ENCODE measurements at places on chromosomes 12 and 14. TPM values are rescaled to one million over a fixed set of nuclear protein-coding genes. Genes with fewer than 3 reads are reported as not detected.

GRCh38 chr14:101193845-101194372, 290.4 kb upstream of the RTL1 start:
- no peaks in the 10 kb centered on the region for H3K27me3 ChIP-seq
- no peak for DNase-seq
- no peaks in the 10 kb centered on the region for H3K4me1 ChIP-seq

Gene LRP1
- 510 TPM for total RNA-seq

Gene C12orf54
- total RNA-seq: not detected

Gene PLCZ1
- total RNA-seq: 0.73 TPM

GRCh38 chr12:78101113-78101876, 270.6 kb downstream of the NAV3 start:
- no peaks in the 10 kb centered on the region for H3K27me3 ChIP-seq
- no peaks in the 10 kb centered on the region for H3K4me1 ChIP-seq
- no peaks in the 10 kb centered on the region for H3K36me3 ChIP-seq
- DNase-seq: no peak
- no peak overlapping the region for H3K27ac ChIP-seq

DNA sequence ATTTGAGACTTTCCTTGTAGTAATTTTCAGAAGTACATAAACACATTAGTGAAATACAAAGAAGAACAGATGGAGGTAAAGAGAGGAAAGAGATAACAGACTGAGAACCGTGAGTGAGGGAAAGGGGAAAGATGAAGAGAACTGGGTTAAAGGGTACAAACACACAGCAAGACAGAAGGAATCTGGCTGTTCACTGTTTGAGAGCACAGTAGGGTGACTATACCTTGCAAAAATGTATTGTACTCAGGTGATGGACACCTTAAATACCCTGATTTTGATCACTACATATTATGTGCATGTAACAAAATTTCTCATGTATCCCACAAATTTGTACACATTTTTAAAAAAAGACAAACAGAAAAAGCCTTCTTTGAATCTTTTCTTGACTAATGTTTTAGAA, 2.7 kb upstream of the TRHDE start:
- no peak for DNase-seq
- no peaks in the 10 kb centered on the region for H3K36me3 ChIP-seq
- peaks cover 35% of the 10 kb centered on the region for H3K27me3 ChIP-seq
- peaks cover 30% of the 10 kb centered on the region for H3K4me1 ChIP-seq

DNA sequence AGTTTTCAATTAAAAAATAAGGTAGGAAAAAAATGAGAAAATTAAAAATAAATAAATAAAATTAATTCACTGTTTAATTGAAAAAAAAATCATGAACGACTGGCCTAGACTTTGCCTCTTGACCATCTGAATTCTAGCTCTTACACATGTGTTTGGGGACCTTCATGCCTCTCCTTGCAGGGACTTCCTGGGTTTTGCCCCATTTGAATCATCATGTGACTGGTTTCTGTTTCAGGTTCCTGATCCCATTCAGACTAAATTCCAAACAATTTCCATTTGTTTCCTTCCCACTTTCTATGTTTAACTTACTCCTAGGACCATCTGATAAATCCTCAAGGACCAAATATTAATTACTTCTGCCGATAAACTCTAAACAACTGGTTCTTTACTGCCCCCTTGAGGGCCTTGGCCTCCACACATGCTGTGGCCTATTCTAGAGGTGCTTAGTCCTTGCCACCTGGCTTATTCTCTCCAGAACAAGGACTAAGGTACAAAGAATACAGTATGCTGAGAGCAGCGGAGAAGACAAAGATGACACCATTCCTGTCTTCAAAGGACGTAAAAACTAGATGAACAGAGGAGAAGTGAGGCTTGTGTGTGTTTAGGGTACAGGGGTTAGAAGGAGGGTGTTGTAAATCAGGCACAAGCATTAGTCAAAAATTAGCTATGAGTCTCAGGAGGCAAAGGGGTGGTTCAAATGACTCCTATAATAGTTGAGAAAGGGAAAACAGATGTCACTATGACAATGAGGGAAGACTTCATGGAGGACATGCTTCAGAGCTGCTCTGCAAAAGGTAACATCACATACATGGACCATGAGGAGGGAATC, 125.8 kb upstream of the AVPR1A start:
- H3K4me3 ChIP-seq: no peak overlapping the region
- H3K27me3 ChIP-seq: no peaks in the 10 kb centered on the region
- DNase-seq: peak; percentile 61
- H3K27ac ChIP-seq: no peak overlapping the region

GRCh38 chr12:76259660-76260389, 88.4 kb downstream of the BBS10 start:
- no peaks in the 10 kb centered on the region for H3K4me1 ChIP-seq
- no peak for DNase-seq
- H3K27me3 ChIP-seq: no peaks in the 10 kb centered on the region
- no peak overlapping the region for H3K4me3 ChIP-seq
- H3K27ac ChIP-seq: no peak overlapping the region
- no peaks in the 10 kb centered on the region for H3K36me3 ChIP-seq

- DNase-seq: no peak
- no peak overlapping the region for H3K4me3 ChIP-seq
- H3K27me3 ChIP-seq: no peaks in the 10 kb centered on the region
- peaks cover 19% of the 10 kb centered on the region for H3K4me1 ChIP-seq
- H3K27ac ChIP-seq: peak overlapping the region; percentile 58
Observed at GRCh38 chr14:77909911-77910310, 110.0 kb downstream of the ADCK1 start.

Gene SLC17A8
- total RNA-seq: 0.29 TPM

- no peak overlapping the region for H3K27ac ChIP-seq
- H3K36me3 ChIP-seq: no peaks in the 10 kb centered on the region
- peaks cover 8% of the 10 kb centered on the region for H3K4me1 ChIP-seq
- no peak for DNase-seq
- peaks cover 20% of the 10 kb centered on the region for H3K27me3 ChIP-seq
- H3K4me3 ChIP-seq: no peak overlapping the region
Observed at GRCh38 chr12:116864371-116865160, 16.7 kb downstream of the HRK start.

DNA sequence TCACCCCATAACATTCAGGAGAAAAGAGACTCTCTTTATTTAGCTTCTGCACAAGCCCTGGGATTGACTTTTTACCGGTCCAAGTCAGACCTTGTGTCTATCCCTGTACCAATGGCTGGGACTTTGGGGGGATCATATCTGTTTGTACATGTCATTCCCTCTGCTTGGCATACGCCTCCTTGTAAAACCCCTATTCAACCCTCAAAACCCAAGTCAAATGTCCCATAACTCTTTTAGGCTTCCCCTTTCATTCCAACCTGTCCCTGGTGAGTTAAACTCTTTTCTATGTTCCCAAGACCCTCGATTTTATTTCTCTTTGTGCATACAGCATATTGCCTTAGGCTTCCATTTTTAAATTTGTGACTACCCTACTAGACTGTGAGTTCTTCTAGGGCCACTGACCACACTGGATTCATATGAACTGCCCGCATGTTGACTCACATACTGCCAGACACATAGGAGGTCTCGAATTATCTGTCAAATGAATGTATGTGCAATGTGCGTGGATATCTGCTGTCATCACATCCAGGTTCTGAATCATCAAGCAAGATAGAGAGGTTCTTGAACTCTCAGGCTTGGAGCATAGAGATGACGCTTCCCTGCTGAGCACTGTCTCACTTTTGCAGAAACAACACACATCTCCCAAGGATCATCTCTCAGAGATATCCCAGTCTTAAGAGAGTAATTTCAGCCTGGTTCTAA, 548.6 kb upstream of the TBX3 start:
- no peaks in the 10 kb centered on the region for H3K27me3 ChIP-seq
- no peak overlapping the region for H3K27ac ChIP-seq
- DNase-seq: no peak
- no peaks in the 10 kb centered on the region for H3K4me1 ChIP-seq

DNA sequence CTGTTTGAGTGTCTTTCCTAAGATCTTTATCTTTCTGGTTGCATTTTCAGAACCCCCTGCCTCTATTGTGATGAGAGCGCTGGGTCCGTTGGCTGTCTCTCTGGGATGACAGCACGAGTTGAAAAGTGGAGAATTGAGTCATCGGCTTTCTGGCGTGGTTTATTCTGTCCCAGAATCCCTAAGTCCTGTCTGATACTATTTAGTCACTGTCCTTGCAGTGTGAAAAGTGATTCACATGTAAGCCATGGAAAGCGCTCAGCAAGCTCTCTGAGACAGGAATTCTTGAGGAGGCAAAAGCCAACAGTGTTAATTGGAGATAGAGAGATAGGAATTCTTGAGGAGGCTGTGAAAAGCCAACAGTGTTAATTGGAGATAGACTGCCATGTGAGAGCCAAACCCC, 121.7 kb downstream of the CHST11 start:
- no peaks in the 10 kb centered on the region for H3K36me3 ChIP-seq
- DNase-seq: no peak

DNA sequence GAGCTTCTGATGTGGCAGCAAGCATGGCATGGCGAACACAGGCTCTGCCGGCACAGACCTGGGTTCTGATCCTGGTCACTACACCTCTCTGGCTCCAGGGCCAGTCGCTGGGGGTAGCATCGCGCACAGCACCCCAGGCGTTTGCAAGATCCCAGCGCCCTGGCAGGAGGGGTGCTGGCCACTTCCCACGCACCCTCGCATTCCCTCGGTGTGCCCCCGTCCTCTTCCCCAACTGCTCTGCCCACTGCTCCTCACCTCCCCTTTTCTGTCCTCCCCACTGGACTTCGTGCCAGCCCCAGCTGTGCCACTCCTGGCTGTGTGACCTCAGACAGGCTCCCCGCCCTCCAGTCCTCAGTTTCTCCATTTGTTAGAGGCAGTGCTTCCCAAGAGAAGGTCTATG, 2.8 kb downstream of the CDK2AP1 start:
- H3K27ac ChIP-seq: peak overlapping the region; percentile 90
- H3K27me3 ChIP-seq: no peaks in the 10 kb centered on the region
- peaks cover 31% of the 10 kb centered on the region for H3K4me1 ChIP-seq
- DNase-seq: peak; percentile 28
- peak overlapping the region; percentile 66 for H3K4me3 ChIP-seq

GRCh38 chr12:110067531-110067930, 19.2 kb upstream of the C12orf76 start:
- H3K4me3 ChIP-seq: no peak overlapping the region
- no peaks in the 10 kb centered on the region for H3K4me1 ChIP-seq
- H3K36me3 ChIP-seq: no peaks in the 10 kb centered on the region
- H3K27me3 ChIP-seq: no peaks in the 10 kb centered on the region
- H3K27ac ChIP-seq: no peak overlapping the region
- DNase-seq: no peak

GRCh38 chr12:18703321-18703720, 34.5 kb downstream of the PLCZ1 start:
- no peak overlapping the region for H3K4me3 ChIP-seq
- H3K36me3 ChIP-seq: no peaks in the 10 kb centered on the region
- no peak overlapping the region for H3K27ac ChIP-seq
- H3K4me1 ChIP-seq: no peaks in the 10 kb centered on the region
- peak; percentile 30 for DNase-seq
- H3K27me3 ChIP-seq: no peaks in the 10 kb centered on the region

DNA sequence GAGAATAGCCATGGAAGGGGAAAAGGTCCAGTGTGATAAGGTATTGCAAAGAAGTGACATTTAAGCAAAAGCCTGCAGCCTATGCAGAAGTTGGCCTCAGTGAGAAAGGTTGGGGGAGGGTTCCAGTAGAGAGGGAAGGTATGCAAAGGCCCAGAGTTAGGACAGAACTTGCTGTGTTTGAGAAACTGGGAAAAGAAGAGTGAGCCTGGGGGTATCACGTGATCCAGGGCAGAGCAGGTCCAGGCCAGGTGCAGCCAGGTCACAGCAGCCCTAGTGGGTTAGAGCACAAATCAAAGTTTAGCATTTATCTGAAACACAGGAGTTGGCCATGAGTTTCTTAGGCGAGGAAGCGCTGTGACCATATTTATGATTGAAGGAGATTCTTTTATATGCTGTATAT, 1.6 kb downstream of the SERPINA5 start:
- no peak for DNase-seq
- H3K27ac ChIP-seq: peak overlapping the region; percentile 64
- no peaks in the 10 kb centered on the region for H3K27me3 ChIP-seq
- H3K4me3 ChIP-seq: no peak overlapping the region
- peaks cover 8% of the 10 kb centered on the region for H3K4me1 ChIP-seq
- H3K36me3 ChIP-seq: no peaks in the 10 kb centered on the region

Gene PHC1
- 4.3 TPM for total RNA-seq

- no peak overlapping the region for H3K27ac ChIP-seq
- no peaks in the 10 kb centered on the region for H3K36me3 ChIP-seq
- H3K27me3 ChIP-seq: no peaks in the 10 kb centered on the region
- no peak for DNase-seq
Observed at GRCh38 chr14:41905394-41905964, 298.8 kb downstream of the LRFN5 start.

Gene BATF
- total RNA-seq: not detected

- peak; percentile 58 for DNase-seq
- H3K4me3 ChIP-seq: no peak overlapping the region
- no peaks in the 10 kb centered on the region for H3K4me1 ChIP-seq
- H3K27me3 ChIP-seq: no peaks in the 10 kb centered on the region
- no peaks in the 10 kb centered on the region for H3K36me3 ChIP-seq
Observed at GRCh38 chr14:69208666-69209065, 17.4 kb downstream of the EXD2 start.

DNA sequence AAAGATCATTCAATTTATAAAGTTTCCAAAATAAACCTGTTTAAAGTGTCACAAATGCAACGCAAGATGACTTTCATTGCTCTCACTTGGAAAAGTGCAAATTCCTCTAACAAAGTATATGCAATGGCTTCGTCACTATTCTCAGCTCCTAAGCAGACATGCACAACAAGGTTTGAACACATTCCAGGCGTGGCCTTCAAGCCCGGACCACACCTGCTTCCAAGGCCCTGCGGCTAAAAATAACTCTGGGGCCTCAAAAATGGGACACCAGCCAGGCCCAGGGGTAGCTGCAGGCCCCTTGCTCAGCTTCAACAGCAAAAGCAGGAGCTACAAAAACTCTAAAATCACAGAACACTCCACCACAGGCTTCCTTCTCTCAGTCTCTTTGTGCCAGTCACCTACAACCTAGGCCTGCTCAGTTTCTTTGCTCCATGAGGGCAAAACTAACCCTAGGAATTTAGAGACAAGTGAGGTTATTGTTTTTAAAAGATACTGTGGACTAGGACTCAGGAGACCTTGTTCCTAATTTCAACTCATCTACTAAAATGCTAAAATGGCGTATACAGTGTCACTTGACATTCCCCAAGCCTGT, 29.3 kb downstream of the DUSP16 start:
- H3K36me3 ChIP-seq: no peaks in the 10 kb centered on the region
- H3K27ac ChIP-seq: peak overlapping the region; percentile 65
- H3K27me3 ChIP-seq: no peaks in the 10 kb centered on the region
- peak; percentile 78 for DNase-seq
- peaks cover 26% of the 10 kb centered on the region for H3K4me1 ChIP-seq
- H3K4me3 ChIP-seq: no peak overlapping the region

Data from stomach (tissue), 19 donors.